ENCODE measurements at places on chromosomes 3 and 15.

DNA sequence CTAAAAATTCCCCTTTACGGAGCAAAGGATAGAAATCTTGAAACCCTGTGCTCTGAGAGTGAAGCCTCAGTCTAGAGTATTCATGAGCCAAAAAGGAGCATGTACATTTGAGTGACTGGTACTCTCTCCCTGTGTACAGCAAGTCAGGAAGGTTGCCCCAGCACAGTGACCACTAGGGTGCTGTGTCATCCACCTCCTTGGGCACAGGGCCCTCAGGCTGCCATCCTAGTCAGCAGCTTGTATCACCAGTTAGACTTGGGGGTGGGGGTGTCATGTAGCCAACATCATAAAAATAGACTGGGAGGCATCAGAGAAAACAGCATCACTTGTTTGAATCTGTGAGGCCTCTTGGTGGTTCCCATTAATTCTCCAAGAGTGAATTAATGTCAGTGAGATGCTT is 12.0 kb downstream of the NME9 start:
- DNase-seq: no peak

DNA sequence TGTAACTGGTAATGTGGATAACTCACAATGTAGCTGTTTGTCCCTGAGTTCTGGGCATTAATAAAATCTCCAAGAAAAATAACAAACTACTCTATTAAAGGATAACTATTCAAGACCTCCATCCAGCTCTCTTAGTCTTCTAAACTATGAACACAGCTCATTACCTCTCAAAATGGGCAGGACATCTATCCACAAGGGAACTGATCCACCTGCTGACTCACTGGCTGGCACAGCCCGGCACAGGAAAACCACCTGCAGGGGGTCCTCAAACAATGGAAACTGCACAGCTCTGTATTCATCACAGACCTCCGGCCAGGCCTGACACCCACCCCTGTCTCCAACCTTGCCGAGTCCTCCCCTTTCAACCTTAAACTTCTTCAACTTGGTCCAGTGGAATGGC is 255.4 kb downstream of the TJP1 start:
- DNase-seq: no peak

GRCh38 chr3:183449791-183450190 is 21.4 kb upstream of the MCF2L2 start:
- DNase-seq: no peak

- no peak for DNase-seq
Observed at GRCh38 chr3:44098656-44099415, 142.8 kb upstream of the TOPAZ1 start.

Data from sciatic nerve (tissue), 2 donors.